ENCODE measurements at places on chromosomes 6 and 20.

DNA sequence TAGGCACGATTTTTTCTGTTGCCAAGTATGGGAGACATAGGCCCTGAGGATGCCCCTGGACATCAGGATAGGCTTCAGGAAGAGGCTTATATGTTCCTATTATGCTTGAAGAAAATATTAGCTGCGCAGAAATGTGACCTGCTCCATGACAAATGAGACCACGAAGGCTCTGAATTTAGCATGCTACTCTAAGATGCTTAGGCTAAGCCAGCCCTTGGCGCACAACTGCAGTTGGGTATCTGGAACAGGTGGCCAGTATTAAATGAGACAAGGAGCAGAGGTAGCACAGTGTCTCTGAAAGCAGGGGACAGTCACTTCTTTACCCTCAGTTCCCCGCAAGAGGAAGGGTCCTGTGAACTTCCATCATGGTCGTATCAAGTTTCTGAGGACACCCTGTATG lies 90.0 kb downstream of the RREB1 start:
- no peak for DNase-seq

- DNase-seq = no peak
These were observed 161.3 kb upstream of the GGTLC1 start for GRCh38 chr20:24149881-24150307.

- no peak for DNase-seq
These were observed 5.0 kb upstream of the SLC12A5 start for GRCh38 chr20:46023999-46024398.

DNA sequence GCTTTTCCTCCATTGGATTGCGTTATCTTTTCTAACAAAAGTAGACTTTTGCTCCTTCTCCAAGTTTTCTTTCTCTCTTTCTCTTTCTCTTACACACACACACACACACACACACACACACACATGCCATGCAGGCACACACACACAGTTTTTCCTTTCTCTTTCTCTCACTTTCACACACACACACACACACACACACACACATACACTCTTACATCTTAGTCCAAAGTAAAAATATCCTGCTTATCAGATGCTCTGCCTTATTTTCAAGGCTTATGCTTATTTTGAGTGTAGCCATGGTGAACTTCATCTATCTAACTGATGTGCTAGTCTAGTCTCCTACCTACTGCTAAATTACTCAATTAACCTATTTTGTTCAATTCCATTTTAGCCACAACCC lies 34.4 kb upstream of the RAB23 start:
- DNase-seq = no peak

GRCh38 chr6:24480705-24481104 lies 8.7 kb downstream of the GPLD1 start:
- DNase-seq = no peak

DNA sequence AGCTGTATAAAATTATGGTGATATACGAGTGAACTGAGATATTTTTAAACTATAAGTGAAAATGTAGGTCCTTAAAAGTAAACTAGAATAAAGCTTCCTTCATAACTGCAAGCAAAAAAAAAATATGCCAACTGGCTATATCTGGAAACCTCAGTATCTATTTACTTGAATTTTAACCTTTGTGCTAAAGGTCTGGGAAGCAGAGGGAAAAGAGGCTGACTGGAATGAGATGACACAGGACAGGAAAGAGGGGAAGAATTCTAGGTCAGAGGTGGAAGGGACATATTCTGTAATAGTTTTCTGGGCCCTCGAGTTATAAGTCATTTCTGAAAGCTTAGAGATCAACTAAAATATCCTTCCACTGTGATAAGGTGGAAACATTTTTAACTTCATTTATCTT lies 46.8 kb downstream of the AIG1 start:
- no peak for DNase-seq

GRCh38 chr6:118588626-118589025 lies 40.5 kb downstream of the PLN start:
- DNase-seq = no peak

DNA sequence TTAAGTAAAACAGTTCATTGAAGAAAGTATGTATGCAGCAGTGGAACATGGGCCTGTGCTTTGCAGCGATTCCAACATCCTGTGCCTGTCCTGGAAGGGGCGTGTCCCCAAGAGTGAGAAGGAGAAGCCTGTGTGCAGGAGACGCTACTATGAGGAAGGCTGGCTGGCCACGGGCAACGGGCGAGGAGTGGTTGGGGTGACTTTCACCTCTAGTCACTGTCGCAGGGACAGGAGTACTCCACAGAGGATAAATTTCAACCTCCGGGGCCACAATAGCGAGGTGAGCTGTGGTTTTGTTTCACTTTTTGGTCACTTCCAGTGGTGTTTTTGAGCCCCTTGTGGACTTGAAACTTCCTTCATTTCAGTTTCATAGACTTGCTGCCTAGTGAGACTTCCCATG lies 1.7 kb downstream of the TULP4 start:
- no peak for DNase-seq

GRCh38 chr6:122861594-122861993 lies 72.5 kb downstream of the SMPDL3A start:
- no peak for DNase-seq

- DNase-seq = peak; percentile 41
These were observed 8.8 kb upstream of the PIM1 start for GRCh38 chr6:37160922-37161778.

- no peak for DNase-seq
These were observed 127.3 kb downstream of the TENT5A start for GRCh38 chr6:81625216-81625615.

- no peak for DNase-seq
These were observed 155.6 kb downstream of the DTNBP1 start for GRCh38 chr6:15507221-15507620.

- no peak for DNase-seq
These were observed 126.1 kb downstream of the PXDC1 start for GRCh38 chr6:3625149-3625979.

- no peak for DNase-seq
These were observed 48.1 kb downstream of the TCP11 start for GRCh38 chr6:35093118-35093445.

- no peak for DNase-seq
These were observed 301.1 kb upstream of the QKI start for GRCh38 chr6:163113358-163113962.

DNA sequence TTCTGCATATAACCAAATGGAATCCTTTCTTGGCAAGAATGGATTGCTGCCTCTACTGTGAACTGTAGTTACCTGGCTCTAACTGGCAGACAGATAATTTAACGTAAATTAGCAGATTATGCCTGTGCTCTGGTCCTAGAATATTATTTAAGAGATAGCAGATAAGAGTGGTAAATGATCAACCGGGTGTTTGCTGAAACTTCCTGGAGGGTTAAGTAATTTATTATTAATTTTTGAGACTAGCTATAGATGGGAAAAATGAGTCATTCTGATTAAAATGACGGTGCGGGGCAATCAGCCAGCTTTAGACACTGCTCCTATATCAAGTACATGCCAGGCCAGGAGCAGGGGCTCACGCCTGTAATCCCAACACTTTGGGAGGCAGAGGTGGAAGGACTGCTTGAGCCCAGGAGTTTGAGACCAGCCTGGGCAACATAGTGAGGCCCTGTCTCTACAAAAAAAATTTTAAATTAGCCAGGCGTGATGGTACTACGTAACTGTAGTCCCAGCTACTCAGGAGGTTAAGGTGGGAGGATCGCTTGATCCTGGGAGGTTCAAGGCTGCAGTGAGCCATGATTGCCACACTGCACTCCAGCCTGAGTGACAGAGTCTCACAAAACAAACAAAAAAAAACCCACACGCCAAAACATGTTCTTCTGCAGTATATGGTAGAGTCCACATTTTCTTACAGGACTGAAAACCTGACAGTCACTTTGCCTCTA lies 22.6 kb downstream of the B4GALT5 start:
- peak; percentile 82 for DNase-seq

DNA sequence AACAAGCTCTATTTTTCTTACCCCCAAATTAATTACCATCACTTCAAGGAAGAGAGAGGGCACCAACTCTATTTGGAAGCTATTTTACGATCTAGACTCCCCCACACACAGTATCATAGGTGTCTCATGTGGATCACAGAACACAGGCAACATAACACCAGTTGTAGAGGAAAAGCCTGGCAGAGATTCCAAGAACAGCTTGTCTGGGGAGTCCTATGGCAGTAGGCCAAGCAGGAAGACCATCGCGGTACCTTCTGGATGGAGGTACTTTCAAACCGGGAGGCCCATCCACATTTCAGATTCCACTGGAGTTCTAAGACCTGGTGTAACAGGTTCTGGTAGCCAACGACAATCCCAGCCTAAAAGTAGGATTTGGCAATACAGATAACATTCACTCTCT lies 37.6 kb upstream of the SPDEF start:
- DNase-seq = no peak

DNA sequence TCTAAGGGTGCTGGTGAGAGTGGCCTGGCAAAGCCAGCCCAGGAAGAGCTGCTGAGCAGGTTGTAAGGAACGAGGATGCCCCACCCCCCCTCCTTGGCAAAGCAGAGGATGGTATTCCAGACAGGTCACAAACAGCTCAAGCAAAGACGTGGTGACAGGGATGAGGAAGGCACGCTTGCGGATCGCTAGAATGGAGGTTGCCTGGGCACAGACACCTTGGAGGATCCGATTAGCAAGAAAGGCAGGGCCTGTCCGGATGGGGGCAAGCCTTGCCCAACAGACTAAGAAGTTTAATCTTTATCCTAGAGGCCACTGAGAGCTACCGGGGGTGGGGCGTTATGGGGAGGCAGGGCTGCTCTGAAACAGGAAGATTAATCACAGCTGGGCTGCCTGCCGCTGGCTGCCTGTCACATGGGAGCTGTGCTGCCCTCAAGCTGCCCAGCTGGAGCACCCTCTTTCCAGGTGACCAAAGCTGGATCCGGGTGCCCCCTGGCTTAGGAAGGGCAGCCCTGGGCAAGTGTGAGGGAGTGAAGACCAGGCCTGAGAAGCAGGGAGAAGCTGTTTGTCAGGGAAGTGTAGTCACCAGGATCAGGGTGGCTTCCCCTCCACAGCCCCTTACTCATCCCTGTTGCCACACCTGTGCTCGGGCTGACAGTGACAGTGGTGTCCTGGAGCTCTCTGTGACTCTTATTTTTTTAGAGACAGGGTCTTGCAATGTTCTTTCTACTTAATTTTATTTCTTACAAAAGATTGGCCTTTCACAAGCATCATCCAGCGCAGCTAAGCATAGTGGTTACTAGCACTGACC lies 9.1 kb upstream of the MAPK13 start:
- DNase-seq = peak; percentile 90

- DNase-seq = no peak
These were observed 9.9 kb downstream of the TFAP2A start for GRCh38 chr6:10404799-10405512.

GRCh38 chr6:137853569-137854213 lies 13.4 kb upstream of the TNFAIP3 start:
- DNase-seq = no peak

DNA sequence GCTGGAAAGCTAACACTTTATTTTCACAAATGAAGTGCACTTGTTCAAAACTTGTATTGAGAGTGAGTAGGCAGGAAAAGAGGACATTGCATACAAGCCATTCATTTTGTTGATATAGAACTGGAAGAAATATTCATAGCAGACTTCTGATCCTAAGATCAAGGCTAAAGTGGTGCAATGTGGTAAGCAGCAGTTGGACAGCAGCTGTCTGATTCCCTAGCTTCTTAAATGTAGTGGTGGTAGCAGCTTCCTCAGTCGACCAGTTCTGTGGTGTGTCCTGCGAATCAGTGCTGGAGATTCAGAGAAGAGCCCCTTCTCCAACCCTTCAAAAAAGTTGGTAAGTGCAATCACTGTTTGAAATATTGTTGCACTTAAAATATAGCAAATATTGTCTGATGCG lies 281.7 kb upstream of the GJE1 start:
- DNase-seq = no peak

DNA sequence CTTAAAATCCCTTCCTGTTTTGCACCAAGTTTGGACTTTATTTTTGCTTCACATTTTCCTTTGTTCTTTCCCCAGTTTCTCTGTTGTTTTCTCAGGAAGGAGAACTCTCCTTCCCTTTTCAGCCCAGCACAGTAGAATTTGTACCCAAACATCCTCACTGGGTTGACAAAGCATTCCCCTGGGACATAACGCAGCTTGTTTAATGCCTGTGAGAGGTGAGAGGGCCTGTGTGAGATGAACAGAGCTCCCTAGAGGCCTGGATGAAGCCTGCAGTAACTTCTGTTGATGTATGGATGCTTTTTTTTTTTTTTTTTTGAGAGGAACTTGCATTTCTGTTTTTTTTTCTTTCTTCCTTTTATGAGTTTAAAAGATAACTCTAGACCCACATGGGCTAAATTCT lies 104.9 kb upstream of the SLC22A23 start:
- no peak for DNase-seq

- no peak for DNase-seq
These were observed 160.7 kb upstream of the KCNQ5 start for GRCh38 chr6:72461144-72461543.

- no peak for DNase-seq
These were observed 55.8 kb downstream of the SOBP start for GRCh38 chr6:107545763-107546162.

DNA sequence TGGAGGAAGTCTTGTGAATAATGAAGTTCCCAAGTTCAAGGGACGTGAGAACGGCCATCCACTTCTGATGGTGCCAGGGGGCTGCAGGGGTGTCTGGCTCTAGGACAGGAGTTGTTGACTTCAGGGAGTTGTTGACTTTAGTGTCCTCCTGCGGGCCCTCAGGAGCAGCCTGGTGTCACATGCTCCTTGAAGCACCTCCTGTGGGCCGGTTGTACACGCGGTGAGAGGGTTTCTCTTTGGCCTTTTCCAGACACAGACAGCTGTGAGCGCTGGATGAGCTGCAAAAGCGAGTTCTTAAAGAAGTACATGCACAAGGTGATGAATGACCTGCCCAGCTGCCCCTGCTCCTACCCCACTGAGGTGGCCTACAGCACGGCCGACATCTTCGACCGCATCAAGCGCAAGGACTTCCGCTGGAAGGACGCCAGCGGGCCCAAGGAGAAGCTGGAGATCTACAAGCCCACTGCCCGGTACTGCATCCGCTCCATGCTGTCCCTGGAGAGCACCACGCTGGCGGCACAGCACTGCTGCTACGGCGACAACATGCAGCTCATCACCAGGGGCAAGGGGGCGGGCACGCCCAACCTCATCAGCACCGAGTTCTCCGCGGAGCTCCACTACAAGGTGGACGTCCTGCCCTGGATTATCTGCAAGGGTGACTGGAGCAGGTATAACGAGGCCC lies 77.8 kb downstream of the ISM1 start:
- DNase-seq = no peak

DNA sequence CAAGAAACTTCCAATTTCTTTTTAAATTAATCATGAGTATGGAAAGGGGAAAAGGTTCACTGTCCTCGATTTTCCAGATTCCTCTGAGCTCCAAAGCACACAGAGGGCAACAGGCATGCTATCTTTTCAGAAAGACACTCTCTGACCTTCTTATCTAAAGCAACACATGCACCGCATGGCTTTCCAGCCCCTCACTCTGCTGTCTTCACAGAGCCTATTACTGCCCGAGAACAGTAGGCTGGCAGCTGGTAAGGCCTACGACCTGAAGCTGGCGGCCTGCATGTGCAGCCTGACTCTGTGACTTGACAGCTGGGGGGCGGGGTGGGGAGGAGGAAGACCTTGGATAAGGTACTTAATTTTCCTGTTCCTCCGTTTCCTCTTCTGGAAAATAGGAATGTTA lies 86.3 kb downstream of the ELOVL4 start:
- DNase-seq = peak; percentile 6

All from hematopoietic multipotent progenitor cell treated with erythropoietin and hydrocortisone succinate and interleukin-3 and kit ligand, for 17 days (in vitro differentiated cells).